NCI-H2227 treated with DMSO at 0.1 percent for 48 hours (cell line): ENCODE measurements at places on chromosomes 12 and 14.

GRCh38 chr14:54637270-54638134, 70.6 kb downstream of the SAMD4A start:
- no peak for DNase-seq

DNA sequence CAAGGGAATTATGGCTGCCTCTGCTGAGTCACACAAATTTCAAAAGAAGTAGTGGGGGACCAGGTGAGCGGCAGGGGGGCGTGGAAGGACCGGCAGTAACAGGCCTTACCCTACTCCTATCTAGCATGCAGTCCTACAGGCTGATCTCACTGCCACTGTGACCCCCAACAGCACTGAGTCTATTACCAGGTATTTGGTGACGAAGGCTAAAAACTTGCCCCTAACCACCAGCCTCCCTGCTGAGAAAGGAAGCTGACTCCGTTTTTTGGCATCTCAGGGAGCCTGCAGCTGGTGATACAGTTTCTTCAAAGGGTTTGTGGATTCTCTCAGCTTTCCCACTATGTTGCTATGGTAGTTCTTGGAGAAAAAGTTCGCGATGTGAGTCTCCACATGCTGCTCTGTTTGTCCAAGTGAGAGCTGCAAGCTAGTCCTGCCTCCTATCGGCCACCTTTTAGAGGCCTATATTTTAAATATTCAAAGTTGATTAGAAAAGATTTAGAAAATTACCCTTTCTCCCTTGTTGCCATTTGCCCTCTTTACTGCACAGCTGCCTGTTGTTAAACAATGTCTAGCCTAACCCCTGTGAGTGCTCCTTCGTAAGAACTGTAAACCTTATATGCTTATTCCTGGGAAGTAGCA, 57.1 kb upstream of the SLCO1B1 start:
- DNase-seq: no peak

DNA sequence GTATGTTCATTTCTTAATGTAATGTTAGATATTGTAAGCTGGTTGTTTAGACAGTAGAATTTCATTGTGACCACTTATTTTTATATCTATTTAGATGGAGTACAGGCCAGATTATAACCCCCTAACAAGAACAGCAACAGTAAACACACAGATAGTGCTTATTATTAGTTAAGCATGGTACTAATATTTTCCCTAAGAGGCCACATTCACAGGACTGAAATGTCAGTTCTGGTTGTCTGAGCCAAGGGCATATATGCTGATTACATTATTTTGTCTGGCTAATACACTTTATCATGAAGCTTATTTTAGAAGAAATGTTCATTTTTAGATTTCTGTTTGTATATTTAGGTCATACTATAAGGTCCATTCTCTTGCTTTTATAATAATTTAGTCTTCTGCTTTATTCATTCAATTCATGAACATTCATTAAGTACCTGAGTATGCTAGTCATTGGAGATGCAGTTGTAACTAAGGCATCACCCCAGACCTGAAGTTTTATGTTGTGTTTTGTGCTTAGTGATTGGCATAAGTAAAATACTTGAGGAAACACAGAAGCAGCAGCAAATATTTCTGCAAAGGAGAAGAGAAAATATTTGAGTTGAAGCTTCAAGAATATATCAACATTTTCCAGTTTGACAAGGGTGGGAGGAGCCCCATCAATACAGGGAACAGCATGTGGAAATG, 413.7 kb downstream of the RAD51B start:
- no peak for DNase-seq

DNA sequence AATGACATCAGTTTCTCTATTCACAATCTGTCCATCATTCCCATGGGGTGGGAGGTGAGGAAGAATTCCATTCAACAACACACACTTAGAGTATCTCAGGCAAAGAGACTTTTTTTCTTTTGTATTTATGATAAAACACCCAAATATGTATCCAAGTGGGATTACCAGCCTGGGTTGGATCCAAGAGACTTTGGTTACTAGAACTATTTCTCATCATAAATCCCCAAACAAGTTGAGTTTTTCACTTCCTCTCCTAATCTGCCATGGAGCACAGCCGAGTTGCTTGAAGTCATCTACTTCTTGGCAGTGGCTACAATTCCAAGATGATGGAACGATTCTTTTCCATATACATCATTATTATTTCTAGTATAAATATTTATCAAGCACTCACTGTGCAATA, 209.2 kb upstream of the HMGA2 start:
- no peak for DNase-seq

DNA sequence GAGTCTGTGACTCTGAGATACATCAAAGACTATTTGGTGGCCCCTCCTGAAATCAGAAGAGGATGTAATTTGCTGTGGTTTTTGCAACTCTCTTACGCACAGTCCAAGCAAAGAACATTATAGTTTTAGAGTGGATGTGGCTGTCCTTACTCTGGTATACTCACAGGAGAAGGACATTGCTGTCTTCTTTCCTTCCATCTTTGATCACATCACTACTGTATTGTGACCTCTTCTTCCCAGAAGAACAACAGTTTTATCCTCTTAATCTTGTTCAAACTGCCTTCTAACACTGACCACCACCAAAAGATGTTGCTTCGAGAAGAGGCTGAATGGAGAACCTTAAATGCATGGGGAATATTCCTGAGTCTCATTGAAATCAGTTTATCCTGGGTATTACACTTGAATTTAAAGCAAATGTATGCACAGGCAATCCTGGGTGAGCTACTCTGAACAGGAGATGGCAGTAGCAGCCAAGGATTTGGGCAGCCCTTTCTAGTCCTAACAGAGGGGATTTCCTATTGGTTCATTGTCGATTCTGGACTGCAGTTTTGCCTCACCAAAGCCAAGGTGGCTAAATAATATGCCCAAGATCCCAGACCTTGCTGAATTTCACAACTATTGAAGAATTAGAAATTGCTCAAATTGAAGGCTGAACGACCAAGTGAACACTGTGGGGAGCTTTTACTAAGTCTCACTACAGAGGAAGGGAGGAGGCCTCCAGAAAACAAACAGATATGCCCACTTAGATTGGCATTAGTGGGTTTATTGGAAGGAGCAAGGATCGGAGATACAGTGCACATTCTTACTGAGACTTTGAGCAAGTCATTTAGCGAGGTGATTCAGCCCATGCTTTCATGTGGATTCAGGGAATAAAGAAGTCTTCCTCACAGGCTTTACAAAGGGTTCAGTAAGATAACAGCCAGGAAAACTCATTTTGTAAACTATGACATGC, 282.8 kb downstream of the PAWR start:
- DNase-seq: peak; percentile 83

GRCh38 chr12:131129839-131130238, 176.1 kb downstream of the ADGRD1 start:
- peak; percentile 13 for DNase-seq

DNA sequence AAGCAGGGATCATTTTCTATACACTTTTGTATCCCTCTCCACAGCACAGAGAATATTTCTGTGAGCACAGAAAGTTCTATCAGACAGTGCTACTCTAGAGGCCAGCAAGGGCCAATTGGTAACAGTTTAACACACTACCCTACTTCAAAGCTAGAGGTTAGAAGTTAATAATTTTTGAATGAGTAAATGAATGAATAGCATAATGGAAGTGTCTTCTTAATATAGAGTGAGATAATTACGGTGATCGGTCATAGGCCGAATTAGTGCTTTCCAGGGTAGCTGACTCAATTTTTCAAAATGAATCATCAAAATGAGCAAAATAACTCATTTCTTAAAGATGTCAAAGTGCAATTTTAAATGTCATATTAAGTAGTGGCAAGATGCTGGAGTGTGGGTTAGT, 67.0 kb upstream of the CCDC198 start:
- no peak for DNase-seq

DNA sequence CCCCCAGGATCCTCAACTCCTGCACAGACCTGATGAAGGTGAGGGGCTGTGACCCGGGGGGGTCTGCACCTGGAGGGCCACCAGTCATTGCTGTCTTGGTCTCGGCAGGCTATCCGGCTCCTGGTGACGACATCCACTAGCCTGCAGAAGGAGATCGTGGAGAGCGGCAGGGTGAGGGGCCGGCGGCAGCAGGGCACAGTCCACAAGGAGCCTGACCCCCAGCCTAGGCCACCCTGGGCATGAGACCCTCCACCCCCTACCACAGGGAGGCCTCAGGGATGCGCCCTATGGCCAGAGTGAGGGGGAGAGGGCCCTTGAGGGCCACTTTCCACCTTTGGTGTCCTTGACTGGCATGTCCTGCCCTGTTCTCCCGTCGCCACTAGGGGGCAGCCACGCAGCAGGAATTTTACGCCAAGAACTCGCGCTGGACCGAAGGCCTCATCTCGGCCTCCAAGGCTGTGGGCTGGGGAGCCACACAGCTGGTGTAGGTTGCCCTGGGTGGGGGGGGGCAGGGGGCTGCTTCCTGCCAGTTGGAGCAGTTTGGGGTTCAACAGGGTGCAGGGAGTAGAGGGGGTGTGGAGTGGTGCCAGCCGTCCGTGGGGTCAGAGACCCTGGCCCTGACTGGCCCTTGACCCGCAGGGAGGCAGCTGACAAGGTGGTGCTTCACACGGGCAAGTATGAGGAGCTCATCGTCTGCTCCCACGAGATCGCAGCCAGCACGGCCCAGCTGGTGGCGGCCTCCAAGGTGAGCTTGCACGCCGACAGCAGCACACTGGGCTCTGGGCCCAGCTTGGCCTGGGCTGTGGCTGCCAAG, 25.0 kb downstream of the HIP1R start:
- peak; percentile 66 for DNase-seq

- no peak for DNase-seq
Measured at GRCh38 chr12:53290661-53291060, 4.7 kb upstream of the PFDN5 start.

- DNase-seq: no peak
Measured at GRCh38 chr12:104707194-104707593, 250.4 kb downstream of the CHST11 start.

DNA sequence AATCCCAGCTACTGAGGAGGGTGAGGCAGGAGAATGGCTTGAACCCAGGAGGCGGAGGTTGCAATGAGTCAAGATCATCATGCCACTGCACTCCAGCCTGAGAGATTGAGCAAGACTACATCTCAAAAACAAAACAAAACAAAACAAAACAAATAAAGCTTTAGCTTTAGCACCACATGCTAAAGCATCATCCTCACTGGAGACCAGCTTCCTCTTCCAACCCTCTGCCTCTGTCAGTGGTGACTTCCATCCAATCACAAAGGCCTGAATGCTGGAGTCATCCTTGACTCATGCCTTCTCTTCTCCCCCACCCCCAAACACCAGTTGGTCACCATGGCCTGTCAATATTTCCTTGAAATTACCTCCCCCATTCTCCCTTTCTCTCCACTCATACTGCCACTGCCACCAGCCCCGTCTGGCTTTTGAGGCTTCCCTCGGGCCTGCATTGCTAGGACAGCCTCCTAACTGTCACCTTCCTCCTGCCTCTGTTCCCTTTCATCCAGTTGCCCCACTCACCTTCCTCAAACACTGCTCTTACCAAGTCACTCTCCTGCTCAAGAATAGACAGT, 1.4 kb downstream of the ZNF385A start:
- DNase-seq: no peak

GRCh38 chr14:59316151-59316830, 127.8 kb downstream of the DAAM1 start:
- DNase-seq: no peak

DNA sequence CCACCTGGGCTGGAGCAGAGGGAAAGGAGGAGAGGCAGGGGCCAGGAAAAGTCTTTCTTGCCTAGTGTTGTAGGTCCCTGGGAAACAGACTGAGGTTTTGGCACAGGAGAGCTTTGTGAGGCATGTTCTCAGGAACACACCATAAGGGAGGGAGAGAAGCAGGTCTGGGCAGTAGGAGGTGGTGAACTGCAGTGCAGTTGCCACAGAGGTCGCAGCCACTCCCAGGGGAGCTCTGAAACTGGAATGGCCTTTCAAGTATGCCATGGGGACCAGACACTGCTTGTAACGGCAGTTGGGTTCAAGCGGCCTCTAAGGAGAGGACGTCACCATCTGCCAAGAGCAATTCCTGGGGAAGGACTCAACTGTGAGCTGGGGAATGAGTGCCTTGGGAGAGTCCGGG, 35.4 kb upstream of the NKX2-8 start:
- DNase-seq: no peak

DNA sequence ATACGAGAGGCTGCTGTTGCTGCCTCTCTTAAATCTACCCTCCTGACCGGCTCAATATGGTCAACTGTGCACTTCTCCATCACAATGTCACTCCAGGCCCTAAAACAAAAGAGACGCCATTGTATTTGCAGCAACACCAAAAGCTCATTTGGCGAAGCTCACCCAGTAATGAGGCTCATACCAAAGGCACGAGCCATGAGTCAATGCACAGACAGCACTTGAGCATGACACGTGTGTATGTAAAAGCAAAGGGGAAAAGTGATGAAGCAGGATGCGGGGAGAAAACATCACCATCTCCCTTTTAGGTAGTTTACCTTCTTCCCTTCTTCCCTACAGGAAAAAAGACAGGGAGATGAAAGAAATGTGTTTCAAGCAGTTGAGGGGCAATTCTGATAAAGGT, 150.3 kb downstream of the FOXN3 start:
- DNase-seq: no peak

DNA sequence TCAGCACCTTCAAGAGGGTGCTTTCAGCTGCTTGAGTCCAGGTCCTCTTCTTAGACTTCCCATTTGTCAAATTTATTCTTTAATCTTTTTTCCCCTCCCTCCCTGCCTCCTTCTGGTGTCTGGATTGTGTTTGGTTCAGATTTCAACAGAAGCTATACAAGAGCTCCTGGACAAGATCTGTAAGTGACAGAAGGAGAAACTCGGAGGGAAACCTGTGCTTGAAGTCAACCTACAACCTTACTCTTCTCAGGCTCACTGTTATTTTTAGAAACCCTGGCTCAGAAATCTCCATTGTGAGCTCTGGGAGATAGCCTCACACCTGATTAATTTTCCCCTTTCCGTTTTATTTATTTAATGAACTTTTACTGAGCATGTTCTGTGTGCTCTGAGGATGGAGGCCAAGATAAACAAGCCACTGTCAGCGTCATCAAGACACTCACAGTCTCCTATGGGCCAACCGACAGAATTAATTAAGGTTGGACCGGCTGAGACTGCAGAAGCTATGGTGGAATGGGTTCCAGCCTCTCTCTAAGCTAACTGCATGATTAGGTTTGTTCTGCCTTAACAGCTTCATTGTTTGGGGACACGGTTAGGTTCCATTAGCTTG, 13.5 kb downstream of the PDE1B start:
- DNase-seq: no peak

- DNase-seq: no peak
Measured at GRCh38 chr14:106586098-106586704, 1059.8 kb downstream of the TMEM121 start.

- no peak for DNase-seq
Measured at GRCh38 chr12:67773896-67774295, 125.4 kb downstream of the DYRK2 start.

GRCh38 chr14:50091240-50091913, 25.0 kb downstream of the VCPKMT start:
- DNase-seq: no peak

- DNase-seq: no peak
Measured at GRCh38 chr14:80545935-80546854, 334.9 kb upstream of the DIO2 start.

- DNase-seq: no peak
Measured at GRCh38 chr14:26088275-26088674, 509.6 kb downstream of the NOVA1 start.

- no peak for DNase-seq
Measured at GRCh38 chr12:1692895-1693610, 2.2 kb downstream of the ADIPOR2 start.

- no peak for DNase-seq
Measured at GRCh38 chr14:102213984-102214658, 74.4 kb downstream of the WDR20 start.

- no peak for DNase-seq
Measured at GRCh38 chr12:18718462-18718861, 19.4 kb downstream of the PLCZ1 start.

GRCh38 chr12:121968876-121969275, 50.5 kb downstream of the CFAP251 start:
- DNase-seq: no peak
